ENCODE measurements at places on chromosomes 3 and 15. TPM values are rescaled to one million over a fixed set of nuclear protein-coding genes. Genes with fewer than 3 reads are reported as not detected.

SERPINI2 gene
- 3.1 TPM for total RNA-seq

DUOXA2 gene
- total RNA-seq, result 3.9 TPM

DNA sequence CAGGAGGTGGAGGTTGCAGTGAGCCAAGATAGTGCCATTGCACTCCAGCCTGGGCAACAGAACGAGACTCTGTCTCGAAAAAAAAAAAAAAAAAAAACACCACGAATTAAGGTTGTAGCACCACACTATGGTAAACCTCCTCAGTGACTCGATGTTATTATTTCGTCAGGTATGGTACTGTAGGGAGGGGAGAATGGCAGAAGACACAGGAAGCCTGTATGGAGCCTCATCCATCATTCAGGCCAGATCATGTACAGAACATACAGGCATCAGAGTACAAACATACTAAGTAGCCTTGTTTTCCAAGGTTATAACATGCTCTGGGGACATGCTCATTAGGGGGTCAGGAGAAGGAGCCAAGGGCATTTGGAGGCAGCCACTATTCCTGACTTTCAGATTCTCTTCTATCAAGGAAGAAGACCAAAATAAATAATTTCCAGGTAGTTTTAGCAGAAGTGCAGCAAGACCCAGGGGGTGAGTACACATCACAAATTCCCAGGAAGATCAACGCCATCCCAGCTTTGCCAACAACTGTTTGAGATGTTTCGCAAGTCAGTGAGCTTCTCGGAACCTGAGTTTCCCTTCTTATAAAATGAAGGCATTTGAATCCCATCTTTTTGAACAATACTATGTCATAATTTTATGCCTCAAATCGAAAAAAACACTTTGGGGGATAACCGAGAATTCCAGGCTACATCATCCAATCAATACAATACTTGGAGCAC, 79.8 kb downstream of the FOXP1 start:
- no peak for DNase-seq

GRCh38 chr15:43251871-43252250, 14.9 kb downstream of the TGM5 start:
- DNase-seq, result no peak

DNA sequence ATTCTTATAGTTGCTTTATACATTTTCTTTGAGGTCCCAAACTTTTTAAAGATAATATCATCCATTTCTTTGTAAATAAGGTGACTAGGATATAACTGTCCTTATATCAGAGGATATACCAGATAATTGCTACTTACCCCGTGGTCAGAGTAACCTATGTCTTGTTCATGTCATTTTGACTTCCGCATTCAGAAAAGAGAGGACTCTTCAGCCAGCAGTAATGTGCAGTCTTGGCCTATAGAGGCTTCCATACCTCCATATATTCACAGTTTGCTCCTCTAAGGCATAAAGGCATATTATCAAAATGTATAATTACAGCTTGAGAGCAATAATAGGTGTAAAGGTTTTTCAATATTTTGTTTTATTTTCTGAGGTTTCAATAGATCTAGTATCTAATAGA, 38.5 kb downstream of the EPHA6 start:
- no peak for DNase-seq

- no peak for DNase-seq
Observed at GRCh38 chr3:171234298-171235010, 207.9 kb upstream of the SLC2A2 start.

DNA sequence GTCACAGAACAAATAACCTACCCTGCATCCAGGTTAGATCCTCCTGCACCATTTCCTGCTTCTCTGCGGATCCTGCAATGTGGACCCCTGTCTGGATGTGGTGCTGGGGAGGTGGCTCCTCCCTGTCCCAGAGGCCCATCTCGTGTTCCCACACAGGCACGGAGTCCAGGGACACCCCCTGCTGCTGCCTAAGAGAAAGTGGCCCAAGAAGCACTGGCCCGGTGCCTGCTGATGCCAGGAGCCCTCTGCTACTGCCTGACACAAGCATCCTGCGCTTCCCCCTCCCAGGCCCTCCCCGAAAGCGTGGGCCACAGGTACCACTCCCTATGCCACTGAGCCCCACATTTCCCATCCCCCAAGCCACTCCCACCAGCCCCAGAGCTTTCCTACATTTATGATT, 48.6 kb downstream of the ZNF445 start:
- DNase-seq, result no peak

DNA sequence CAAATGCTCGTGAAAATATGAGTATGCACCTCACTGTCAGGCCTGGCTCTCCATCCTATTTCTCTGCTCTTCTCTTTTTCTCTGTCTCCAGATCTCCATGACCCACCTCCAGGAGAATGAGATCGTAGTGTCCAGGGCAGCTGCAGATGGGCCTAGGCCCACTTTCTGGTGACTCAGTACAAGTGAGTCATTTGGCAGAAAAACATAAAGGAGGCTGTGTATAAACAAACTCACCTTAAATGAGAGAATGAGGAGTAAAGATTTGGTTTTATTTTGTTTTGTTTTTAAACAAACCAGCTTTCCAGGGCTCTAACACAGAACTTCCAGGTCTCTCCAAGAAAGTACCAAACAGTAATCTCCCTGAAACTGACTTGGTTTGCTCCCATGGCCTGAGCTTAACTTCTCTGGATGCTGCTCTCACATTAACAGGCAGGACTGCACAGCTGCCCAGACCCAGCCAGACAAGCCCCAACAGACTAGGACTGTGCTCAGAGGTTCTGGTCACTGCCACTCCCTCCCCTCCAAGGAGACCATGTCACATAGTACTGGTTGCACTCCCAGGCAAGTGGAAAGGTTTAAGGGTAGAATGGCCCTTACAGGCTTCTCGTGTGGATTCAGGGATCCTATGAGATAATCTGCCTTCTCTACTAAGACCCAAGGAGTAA, 1.5 kb upstream of the HEG1 start:
- DNase-seq, result peak; percentile 42

GRCh38 chr15:66673410-66674322, 28.4 kb upstream of the SMAD6 start:
- DNase-seq, result peak; percentile 61

DNA sequence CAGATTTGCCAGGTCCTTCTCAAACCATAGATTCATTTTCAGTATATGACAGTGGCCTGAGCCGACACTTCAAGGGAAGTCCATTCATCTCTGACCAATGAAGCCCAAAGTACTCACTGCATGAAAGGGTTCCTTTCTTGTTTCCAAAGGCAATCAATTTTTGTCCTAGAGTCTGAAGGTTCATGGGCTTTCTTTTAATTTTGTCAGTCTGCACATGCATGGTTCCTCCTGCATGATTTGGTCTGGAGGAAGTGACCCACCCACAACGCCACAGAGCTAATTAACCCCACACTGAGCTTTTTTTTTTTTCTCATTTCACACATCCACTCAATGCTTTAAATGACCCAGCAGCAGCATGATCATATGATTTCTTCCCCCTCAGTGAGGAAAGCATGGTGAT, 216.4 kb downstream of the TIGIT start:
- DNase-seq, result no peak

DNA sequence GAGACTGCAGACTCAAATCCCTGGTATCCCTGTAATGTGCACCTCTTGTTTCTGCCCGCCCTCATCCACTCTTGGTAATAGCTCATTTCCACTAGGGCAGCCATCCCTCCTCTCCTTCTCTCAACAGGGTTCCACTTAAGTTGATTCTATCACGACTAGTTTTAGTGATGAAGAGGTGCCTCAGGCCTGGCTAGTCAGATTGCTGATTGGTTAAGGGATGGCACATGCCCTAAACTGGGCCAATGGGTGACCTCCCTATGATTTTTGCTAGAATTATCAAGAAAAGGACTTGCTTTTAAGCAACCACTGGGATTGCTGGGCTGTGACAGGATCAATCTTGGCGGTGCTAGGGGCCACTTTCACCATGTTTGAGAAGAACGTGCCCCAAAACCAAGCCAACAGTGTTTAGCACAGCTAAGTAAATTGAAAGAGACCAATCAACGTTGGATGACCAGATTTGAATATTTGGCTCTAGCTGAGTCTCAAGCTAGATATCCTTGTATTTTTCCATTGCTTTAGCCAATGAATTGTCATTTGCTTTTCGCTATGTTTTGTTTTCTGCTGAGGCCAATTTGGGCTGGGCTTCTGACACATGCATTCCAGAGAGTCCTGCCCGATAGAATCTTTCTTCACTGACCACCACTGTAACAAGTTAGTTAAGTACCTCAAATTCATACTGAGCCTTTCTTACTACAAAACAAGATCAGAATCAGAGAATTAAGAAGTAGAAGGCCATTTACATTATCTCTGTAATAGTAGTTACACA, 131.0 kb downstream of the PDZRN3 start:
- no peak for DNase-seq

DNA sequence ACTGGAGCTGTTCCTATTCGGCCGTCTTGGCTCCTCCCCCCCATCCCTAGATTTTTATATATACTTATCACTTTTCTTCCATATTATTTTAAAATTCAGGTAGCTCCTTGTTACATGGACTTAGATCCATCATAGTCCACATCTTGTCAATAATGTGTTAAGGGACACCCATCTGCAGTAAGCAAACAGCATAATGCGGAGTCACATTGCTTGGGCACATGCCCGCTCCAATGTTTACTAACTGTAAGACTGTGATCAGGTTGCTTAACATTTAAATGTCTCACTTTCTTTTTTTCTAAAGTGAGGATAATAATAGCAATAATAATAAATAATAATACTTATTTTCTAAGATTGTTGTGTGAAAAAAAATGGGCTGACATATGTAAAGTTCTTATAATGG, 303.2 kb upstream of the SOX14 start:
- no peak for DNase-seq

GRCh38 chr3:144760831-144761230, 789.2 kb downstream of the DIPK2A start:
- DNase-seq, result no peak

- DNase-seq, result peak; percentile 62
Observed at GRCh38 chr15:101013769-101014675, 94.9 kb downstream of the LRRK1 start.

DNA sequence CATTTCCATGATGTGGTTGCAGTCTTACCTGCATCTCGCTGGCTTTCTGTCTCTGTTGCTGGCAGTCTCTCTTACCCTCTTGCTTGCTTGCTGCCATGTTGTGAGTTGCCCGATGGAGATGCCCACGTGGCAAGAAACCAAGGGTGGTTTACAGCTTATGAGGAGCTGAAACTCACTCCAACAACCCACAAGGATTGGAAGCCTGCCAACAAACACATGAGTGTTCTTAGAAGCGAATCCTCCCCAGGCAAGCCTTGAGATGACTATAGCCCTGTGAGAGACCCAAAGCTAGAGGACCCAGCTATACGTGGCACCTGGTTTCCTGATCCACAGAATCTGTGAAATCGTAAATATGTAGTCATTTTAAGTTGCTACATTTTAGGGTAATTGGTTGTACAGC, 490.9 kb upstream of the ADAMTS9 start:
- no peak for DNase-seq

DNA sequence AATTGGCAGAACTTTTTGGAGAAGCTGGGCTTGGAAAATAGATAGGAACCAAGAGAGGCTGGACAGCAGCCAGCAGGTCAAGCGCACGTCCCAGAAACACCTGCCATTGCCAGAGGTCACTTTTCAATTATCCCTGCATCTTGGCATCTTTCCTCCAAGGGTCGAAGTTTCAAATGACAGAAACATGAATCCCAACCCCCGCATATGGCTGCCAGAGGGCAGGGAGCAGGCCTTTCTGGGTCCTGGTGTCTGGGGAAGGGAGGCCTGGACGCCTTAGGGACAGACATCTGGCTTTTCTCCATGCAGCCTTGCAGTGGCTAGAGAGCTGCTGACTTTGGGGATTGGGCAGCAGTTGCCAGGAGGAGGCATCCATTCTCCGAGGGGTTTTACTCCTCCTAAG, 164.5 kb upstream of the TPM1 start:
- DNase-seq, result no peak

- DNase-seq, result no peak
Observed at GRCh38 chr15:75454471-75455378, 3.2 kb upstream of the SIN3A start.

GRCh38 chr3:16801223-16801622, 83.5 kb upstream of the PLCL2 start:
- peak; percentile 45 for DNase-seq

Data from umbilical cord (tissue), 2 donors.